ENCODE measurements at places on chromosomes 3 and 15.

DNA sequence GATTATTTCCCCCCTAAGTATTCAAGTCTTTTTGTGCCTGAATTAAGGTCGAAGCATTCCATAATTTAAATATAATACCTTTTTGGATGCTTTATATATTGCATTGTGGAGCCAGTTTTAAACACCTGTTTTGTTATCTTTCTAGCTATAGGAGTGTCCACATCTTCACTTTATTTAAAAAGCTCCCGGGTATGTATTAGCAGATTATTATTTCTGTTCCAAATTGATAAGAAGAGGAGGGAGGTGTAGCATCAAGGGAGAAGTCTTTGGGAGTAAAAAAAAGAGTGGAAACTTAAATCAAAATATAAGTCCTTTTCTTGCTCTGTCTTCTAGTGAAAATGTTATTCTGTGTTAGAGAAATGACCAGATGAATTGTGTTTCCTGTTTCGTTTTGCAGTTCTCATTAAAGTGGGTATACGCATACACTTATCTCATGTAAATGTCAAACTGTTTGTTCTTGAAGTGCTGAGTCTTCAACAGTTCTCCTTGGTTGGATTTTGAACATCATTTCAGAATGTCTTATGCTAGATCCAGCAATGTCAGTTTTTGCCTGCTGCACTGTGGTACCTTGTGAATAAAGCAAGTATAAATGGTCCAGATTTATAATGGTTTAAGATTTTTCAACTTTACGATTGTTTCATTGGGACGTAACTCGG lies 105.8 kb downstream of the FNDC3B start:
- no peak for DNase-seq

DNA sequence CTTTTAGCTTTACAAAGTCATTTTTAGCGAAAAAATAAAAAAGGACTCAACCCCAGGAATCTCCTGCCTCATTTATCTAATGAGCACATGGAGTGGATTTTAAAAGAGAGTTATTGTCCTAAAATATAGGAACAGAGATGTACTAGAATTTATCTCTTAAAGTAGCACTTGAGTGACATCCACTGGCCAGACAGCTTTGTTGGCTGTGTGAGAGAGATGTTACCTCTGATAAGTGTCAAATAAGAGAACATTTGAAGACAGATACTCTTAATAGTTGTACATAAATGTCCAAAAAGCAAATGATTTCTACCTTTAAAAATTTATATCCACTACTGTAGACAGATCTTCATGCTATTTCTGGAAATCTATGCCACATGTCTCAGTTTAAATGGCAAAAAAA lies 12.3 kb upstream of the MFSD1 start:
- no peak for DNase-seq

DNA sequence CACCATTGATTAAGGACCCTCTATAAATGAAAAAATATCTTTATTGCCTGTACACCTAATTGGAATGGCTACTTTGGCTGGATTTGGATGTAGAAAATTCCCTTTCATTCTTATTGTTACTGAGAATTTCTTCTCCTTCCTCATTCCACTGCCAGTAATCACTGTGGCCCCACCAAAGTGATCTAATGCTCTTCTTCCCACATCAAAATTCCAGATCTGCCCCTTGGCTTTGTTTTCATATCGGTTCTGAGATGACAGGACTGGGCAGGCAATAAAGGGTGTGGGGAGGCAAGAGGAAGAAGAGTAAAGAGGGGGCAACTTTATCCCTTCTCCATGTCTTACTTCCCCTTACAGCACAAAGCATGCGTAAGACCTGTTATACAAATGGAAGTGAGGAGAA lies 2.1 kb downstream of the ANKUB1 start:
- no peak for DNase-seq

GRCh38 chr3:133991637-133992036 lies 38.1 kb downstream of the SLCO2A1 start:
- DNase-seq, result no peak

DNA sequence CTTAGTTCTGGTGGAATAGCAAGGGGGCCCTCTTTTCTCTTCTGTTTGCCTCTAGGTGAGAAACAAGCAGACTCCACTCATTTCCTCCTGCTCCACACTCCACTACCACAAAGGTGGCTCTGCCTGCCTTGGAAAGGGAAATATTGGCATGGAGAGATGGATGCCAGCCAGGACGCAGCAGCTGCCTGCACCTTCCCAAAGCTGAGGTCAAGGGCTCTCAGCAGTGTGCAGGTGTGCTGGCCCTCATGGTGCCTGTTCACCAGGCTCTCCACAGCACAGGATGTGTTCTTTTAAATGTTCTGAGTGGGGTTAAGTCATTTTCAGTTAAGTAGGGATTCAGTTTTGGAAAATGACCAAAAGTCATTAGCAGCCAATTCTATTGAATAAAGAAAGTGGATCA lies 211.2 kb upstream of the STRIT1 start:
- DNase-seq, result no peak

DNA sequence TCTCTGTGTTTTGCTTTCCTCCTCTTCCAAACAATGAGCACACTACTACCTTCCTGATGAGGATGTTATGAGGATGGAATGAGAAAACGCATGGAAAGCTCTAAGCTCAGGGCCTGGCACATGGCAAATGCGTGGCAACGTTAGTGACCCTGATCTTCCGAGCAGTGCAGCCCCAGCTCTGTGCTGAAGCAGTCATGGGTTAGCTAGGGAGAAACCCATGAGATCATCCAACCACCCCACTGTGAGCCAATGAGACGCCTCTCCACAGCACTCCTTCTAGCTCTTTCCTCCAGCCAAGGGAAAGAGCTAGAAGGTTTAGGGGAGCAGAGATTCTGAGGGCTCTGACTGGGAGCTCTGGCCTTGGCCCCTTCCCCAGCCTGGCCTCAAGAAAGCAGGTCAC lies 4.5 kb downstream of the CPN2 start:
- no peak for DNase-seq

DNA sequence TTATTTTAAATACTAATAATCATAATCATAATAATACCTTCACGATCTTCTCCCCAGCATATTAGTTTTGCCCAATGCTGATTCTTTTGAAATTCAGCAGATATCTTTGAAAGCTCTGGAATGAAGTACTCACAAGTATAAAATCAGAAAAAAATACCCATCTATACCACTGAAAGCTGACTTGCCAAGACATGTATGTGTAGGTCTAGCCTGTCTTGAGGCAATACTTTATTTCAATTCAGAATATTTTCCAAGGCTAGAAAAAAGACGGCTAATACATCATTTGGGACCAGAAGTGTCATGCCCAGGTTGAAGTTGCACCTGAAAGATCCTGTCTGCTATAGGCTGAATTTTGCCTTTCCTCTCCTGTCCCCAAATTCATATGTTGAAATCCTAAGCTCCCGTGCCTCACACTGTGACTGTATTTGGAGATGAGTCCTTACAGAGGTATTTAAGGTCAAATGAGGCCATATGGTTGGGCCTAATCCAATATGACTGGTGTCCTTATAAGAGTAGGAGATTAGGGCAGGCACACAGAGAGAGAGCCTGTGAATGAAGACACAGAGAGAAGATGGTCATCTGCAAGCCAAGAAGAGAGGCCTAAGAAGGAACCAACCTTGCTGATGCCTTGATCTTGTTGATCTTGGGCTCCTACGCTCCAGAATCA lies 255.9 kb upstream of the CMC1 start:
- DNase-seq, result no peak

GRCh38 chr15:74399100-74399499 lies 31.7 kb upstream of the CYP11A1 start:
- no peak for DNase-seq

- no peak for DNase-seq
Observed at GRCh38 chr3:187833375-187833774, 88.1 kb upstream of the BCL6 start.

- DNase-seq, result no peak
Observed at GRCh38 chr15:23616536-23616935, 31.1 kb downstream of the MAGEL2 start.

DNA sequence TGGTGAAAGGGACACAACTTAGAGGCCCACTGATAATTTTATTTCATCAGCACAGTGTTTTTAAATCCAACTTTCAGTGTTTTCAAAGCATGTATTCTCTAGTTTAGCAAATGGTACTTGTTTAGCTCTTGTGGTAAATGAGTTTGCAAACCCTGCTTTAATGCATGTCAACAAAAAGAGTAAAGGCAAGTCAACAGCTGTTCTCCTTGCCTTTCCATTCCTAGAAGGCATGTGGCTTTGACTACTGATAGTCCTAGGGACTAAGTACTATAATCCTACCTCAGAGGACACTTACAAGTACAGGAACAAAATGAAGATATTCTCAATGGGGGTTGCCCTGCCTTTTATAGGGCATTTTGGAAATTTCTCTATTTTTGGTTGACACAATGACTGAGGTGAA lies 13.1 kb downstream of the NPTN start:
- DNase-seq, result no peak

GRCh38 chr15:65163041-65163440 lies 22.1 kb downstream of the CLPX start:
- DNase-seq, result no peak

DNA sequence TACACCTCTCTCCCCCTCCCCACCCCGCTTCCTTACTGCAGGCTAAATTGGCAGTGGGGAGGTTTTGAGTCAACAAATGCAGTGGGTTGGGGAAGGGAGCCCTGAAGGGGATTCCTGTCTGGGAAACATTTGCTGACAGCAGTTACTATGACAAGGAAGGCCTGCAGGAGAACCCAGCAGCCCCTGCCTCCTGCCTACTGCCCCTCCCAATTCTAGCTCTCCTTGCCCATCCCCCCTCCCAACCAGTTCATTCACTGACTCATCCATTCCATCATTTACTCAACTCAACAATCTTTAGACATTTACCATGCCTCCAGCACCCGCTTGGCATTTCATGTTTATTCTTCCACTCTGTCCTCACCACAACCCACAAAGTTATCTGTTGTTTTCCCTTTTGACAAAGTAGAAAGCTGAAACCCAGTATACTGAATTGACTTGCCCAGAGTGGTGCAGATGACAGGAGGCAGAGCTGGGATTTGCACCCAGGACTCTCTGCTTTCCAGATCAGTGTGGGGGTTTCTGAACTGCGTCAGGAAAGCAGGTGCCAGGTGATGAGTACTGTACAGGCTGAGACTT lies 75.0 kb downstream of the MAGEF1 start:
- no peak for DNase-seq

- DNase-seq, result peak; percentile 99
Observed at GRCh38 chr15:92510163-92510882, 116.6 kb downstream of the ST8SIA2 start.

DNA sequence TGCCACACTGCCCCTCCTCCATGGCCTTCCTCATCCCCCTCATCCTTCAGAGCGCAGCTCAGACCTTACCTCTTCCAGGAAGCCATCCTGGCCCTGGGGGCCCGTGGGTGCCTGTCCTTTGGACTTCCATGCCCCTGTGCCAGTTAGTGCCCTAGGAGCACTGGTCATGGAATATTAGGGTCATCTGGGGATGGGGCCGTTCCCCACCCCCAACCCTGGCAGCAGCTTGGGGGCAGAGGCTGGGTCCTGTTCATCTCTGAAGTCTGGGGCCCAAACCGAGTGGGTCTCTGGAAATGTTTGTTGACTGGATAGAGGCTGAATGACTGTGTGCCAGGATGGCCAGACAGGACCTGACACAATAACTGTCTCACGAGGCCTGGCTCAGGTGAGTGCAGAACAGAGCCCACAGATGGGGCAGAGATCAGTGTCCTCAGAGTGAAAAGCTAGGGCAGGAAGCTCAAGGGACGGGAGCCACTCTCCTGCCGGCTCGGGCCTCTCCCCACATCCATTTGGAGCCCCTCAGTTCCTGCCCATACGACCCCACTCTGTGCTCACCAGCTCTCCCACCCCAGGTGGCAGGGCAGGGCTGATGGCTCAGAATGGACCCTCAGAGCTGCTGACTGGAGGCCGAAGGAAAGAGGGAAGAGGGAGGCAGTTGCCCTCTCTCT lies 62.5 kb downstream of the TLE3 start:
- DNase-seq, result no peak

DNA sequence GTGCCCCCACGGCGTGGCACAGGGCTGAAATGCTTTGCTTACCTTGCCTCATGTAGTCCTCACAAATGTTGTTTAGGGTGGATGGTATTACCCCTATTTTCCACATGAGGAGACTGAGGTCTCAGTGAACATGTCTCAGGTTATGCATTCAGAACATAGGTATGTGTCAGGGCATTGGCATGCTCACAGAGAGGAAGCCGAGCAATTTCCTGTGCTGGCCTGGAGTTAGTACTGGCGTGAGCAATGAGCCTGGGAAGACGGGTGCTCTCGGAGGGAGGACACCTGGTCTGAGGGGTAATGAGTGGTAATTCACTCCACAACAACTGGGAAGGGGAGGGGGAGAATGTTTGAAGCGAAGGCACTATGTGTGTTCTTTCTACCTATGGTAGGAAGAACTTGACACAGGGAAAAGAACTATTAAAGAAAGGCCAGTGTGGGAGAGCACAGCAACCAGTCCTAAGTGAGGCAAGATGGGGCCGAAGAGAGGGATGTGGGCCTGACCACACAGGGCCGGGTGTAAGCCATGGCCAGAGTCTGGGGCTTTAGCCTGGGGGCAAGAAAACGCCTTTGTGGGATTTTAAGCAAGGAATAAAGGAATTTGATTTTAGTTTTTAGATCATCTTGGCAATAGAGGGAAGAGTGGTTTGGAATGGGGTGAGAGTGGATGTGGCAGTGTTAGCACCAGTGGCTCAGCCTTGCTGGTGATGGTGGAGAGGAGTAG lies 4.9 kb upstream of the FAM131A start:
- no peak for DNase-seq

DNA sequence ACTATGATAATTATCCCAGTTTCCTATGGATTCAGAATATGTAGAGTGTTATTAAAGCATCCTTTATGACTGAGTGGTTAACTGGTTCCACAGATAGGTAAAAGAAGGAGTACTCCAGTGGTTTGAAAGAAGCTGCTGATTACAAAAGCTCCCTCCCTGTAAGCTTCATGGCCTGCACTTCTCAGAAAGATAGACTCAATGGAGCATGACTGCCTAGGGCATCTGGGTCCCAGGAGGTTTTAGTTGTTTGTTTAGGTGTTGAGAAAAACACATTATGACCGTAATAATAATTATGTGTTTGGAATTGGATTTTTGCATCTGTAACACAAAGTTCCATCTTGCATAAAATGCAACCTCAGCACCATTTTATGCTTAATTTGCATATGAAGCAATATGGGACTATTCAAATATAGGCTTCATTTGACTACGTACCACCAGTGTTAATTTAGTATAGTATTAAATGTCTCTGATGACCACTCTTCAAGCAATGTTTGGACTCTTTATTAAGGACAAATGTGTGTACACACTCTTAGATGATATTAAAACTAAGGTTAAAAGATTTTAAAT lies 121.1 kb downstream of the ROBO2 start:
- DNase-seq, result no peak

DNA sequence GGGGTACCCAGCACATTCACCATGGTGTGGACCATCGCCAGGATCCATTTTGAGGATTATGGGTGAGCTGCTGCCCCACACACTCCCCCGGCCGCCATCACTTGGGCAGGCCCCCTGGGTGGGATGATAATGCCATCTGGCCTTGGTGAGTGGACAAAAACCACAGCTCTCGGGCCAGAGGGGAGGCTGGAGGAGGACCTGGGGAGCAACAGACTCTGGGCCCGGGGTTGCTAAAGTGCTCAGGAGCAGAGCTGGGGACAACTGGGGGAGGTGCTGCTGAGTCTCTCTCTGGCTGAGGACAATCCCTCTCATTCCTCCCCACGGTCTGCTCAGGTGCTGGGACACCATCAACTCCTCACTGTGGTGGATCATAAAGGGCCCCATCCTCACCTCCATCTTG lies 29.0 kb downstream of the VIPR1 start:
- DNase-seq, result no peak

All from HAP-1 (cell line).